ENCODE measurements at places on chromosomes 12 and 14. TPM values are rescaled to one million over a fixed set of nuclear protein-coding genes. Genes with fewer than 3 reads are reported as not detected.
A peak's percentile ranks its signal among the peaks of the same experiment; 100 is the strongest.

DNA sequence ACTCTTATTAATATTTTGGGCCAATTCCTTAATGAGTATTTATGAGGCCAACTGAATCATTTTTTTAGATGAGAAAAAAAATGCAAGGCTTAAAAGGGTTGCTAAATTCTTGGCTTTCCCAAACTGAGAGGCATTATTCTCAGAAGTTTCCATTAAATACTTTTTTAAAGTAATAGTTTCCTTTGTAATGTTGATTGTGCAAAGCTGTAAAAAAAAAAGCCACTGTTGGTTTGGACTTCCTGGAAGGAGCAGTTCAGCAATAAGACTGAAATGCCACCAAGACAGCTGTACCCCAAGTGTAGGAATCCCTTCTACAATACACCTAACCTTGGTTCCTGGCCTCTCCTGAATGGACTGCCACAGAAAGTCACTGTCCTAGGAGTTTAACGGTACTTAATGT, 231.3 kb downstream of the MON2 start:
- no peak overlapping the region for H3K4me3 ChIP-seq
- H3K36me3 ChIP-seq, result no peaks in the 10 kb centered on the region
- no peak overlapping the region for H3K27ac ChIP-seq

The B3GNT4 gene
- 1.8 TPM for total RNA-seq

The DIO3 gene
- total RNA-seq, result not detected

GRCh38 chr12:89346741-89347324, 5.5 kb downstream of the DUSP6 start:
- H3K4me1 ChIP-seq, result peaks cover 43% of the 10 kb centered on the region
- H3K27me3 ChIP-seq, result no peaks in the 10 kb centered on the region
- peak overlapping the region; percentile 56 for H3K4me3 ChIP-seq
- peak; percentile 73 for DNase-seq

The GPD1 gene
- 0.37 TPM for total RNA-seq

The IPO8 gene
- 36.3 TPM for total RNA-seq

All from MCF 10A (cell line).